AML-193 (cell line): ENCODE measurements at places on chromosomes 3 and 15.

DNA sequence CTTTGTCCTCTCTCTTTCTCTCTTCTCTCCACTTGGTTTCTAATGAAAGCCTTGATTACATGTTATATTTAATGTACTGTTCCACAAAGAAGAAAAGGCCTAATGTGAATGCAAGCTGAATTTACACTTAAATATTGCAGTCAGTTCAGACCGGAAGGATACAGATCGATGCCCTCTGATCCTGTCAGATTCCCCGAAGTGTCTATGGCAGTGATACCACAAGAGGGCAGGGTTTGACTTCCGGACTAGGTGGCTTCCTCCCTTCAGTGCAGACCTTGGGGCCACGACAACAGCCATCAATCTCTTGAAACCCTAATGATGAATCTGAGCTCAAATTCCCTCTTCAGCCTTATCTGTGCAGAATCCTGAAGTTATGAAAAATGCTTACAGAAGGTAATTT, 29.5 kb downstream of the AGTR1 start:
- DNase-seq, result peak; percentile 80

DNA sequence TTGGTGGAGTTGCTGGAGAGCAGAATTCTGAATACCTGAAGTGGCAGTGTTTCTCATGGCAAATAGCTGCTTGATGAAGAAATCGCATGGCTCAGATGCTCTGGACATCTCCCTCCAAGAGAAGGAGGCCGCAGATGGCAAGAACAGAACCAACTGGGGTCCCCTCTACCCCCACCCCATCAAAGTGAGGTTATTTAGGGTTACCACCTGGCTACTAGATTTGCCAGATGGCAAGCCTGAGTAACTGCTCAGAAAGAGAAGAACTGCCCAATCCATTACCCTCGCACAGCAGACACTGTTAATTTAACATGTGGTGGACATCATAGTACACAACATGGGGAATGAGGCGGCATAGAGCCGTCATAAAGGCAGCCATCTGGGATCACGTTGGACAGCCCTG, 30.5 kb upstream of the LIPC start:
- no peak for DNase-seq

GRCh38 chr3:47895241-47895640, 92.3 kb downstream of the DHX30 start:
- no peak for DNase-seq

- DNase-seq, result no peak
Measured at GRCh38 chr3:151434151-151434890, 26.5 kb downstream of the IGSF10 start.

DNA sequence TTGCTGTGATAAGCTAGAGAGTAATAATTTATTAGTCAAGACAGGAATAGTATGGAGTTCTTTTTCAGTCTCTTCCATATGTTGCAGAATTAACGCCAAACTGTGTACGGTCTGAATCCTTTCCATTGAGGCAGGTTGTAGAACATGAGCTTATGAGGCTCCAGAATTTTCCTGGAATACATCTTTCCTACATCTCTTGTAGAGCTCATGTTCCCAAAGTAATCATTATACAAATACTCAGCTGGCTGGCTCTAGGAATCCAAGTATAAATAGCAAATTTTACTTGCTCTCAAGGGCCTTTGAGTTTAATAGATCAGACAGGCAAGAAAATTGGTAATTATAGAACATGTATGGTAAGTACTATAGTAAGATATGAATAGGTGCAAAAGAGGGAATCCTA, 419.4 kb downstream of the RBMS3 start:
- DNase-seq, result no peak

DNA sequence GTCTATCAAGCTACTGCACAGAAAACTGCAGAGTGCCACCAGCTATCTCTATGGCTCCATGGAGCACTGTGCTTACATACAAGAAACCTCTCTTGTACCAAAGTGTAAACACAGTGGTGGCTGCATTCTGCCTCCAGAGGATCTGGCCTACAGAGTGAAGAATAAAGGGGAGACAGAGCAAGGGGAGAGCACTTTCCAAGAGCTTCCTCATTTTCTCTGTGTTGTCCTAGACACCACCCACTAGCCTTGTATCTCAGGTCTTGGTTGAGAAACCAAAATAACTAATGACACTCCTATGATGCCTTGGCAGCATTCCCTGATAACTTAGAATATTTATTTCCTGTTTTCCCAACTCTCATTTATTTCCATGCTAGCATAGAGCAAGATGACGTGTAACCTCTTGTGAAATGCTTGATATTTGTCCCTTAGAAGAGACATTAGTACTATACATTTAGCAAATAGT, 56.9 kb upstream of the PHLDB2 start:
- DNase-seq, result no peak
